NCI-H510A treated with DMSO at 0.1 percent for 48 hours (cell line): ENCODE measurements at places on chromosomes 7 and 10.

DNA sequence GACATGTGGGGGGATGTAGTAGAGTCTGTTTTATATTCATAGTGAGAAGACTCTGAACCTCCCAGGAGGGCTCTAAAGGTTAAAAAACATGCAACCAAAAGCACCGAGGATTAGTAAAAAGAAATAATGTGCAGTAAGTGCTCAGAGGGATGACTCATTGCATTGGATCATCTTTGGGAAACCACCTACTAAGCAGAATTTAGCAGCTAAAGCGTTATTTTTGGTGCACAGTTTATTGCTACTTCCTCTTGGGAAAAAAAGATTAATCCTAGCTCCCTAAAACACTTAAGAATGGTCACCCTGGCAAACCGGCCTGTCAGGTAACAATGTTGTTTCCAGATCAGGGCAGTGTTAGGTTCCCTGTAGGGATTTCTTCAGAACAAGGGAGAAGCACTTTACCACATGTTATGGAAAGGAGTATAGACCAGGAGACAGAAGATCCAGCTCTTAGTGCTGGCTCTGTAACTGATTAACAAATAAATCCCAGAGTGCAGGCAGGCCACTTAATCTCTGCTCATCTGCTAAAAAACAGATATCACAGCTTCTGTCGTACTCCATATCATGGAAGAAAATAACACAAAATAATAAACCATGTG, 44.8 kb upstream of the FAM133B start:
- DNase-seq: no peak

DNA sequence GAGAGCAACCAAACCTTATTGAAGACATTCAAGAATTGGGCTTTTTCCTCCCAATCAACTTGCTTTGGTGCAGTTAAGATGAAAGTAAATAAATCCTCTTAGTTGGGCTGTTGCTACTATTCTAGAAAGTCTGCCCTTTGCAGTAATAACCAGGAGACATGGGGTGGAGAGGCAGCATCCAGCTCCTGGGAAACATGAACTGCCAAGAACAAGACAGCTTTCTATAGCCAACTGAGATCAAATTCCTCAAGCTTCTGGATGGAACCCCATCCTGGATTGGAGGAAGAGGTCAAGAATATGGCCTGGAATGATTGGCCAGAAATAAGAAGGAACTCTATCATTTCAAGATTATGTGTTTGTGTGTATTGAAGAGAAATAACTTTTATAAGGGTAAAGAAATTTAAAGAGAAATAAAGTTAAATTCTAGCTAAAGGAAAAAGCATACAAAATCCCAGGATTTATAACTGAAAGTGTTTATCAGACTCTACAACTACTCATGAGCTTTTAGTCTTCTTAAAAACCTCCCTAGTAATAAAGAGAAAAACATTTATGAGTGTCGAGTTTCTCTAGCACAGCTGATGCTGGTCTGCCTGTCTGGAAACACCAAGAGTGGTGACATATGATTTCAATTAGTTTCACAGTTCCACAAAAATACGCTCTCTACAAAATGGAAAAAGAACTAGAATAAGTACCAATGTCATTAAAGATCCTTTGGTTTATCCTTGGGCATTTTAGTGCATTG, 70.1 kb upstream of the COL1A2 start:
- no peak for DNase-seq

DNA sequence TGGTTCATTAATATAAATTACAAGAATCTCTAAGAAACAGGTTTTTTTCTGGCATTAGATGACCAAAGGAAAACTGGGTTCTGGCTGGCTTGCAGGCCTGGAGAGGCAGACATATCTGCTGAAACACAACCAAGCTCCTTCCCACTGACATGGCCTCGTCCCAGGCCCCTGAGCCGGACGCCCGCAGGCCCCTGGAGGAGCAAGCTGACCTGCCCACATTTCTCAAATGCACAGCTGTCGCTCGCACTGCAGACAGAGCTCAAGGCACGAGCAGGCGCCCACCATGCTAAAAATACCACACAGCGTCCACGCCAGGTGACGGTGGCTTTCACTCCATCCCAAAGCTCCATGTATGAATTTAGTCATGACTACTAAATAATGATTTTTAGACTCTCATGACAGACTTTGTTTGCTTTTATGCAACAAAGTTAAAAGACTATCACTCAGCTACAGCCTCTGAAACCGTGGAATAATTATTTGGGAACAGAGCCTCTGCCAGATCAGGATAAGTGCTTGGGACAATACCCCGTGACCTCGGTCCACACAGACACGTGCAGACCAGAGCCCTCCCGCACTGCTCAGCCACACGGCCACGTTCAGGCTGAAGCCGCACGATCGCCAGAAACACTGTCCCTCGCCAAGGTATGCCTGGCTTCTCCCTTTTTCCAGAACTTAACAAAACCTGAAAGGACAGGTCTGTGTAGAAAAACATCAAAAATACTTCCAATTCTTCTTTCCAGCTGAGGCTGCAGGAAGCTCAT, 71.1 kb downstream of the DIP2C start:
- no peak for DNase-seq

- DNase-seq: no peak
Observed at GRCh38 chr10:75817198-75817597, 385.8 kb downstream of the LRMDA start.

GRCh38 chr10:98620503-98620902, 173.8 kb upstream of the HPS1 start:
- DNase-seq: no peak

GRCh38 chr7:112540839-112541577, 60.2 kb downstream of the LSMEM1 start:
- DNase-seq: no peak

GRCh38 chr7:37732253-37732652, 48.7 kb downstream of the GPR141 start:
- DNase-seq: peak; percentile 37

DNA sequence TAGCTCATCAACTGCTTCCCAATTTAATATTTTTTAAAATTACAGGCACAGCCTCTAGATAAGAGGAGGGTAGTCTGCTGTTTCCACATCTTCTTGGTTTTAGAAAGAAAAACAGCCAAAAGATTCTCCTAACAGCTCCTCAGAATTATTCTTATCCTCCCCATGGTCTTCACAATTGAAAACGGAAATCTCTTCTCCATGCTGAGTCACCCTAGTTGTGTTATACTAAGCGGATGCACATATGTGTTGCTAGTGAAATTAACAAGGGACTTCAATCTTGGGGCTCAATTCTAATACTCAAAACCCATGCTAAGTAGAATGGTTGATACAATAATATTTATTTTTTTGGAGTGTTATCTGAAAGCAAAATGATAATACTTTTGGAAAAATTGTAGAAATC, 71.9 kb upstream of the NPY start:
- no peak for DNase-seq

DNA sequence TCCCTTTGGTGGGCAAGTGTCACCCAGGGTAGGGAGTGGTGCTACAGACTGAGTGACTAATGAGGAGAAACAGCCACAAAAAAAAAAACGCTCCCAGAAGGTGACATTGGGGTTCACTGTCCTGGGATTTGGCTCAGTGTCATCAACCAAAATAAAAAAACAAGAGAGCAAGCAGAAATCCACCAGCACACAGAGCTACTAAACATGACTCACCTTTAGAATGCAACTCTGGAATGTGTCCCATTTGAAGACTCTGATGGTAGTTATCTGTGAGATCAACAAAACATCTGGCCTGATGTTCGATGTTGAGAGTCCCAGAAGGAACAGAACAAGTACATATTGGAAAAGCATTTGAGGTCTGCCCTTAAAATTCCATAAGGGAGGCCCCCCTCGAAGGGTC, 200.3 kb upstream of the LYZL2 start:
- no peak for DNase-seq

- no peak for DNase-seq
Observed at GRCh38 chr7:84654273-84654672, 459.7 kb upstream of the SEMA3A start.

GRCh38 chr7:95229301-95229700, 95.0 kb downstream of the PON1 start:
- no peak for DNase-seq

- DNase-seq: no peak
Observed at GRCh38 chr7:79909176-79909575, 225.5 kb upstream of the GNAI1 start.

DNA sequence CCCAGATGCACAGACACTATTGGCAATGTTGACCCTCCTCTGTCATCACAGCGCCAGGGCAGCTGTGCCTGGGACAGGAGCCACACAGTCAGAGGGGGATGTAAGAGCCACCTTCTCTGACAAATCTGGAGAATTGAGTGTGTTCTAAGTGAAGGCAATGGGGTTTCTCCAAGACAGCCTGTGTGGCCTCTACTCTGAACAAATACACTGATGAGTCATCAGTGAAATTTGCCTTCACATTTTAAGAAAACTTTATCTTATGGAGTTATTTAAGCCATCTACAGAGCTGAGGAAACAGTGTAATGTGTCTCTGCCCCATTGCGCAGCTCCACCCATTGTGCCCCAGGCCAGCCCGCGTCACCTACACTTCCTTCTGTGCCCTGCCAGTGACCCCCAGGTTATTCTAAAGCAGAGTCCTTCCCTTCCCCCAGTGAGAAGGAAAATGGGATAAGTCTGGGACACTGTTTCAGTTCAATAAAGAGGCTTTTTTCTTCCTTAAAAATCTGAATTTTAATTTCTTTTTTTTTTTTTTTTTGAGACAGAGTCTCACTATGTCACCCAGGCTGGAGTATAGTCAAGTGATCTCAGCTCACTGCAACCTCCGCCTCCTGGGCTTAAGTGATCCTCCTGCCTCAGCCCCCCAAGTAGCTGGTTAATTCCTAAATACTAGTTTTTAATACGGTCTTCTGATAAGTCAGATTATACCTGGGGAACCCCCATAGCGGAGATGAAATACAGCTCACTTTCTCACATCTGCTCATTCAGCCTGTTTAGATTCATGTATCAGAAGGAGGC, 21.8 kb downstream of the AKR1E2 start:
- DNase-seq: no peak

DNA sequence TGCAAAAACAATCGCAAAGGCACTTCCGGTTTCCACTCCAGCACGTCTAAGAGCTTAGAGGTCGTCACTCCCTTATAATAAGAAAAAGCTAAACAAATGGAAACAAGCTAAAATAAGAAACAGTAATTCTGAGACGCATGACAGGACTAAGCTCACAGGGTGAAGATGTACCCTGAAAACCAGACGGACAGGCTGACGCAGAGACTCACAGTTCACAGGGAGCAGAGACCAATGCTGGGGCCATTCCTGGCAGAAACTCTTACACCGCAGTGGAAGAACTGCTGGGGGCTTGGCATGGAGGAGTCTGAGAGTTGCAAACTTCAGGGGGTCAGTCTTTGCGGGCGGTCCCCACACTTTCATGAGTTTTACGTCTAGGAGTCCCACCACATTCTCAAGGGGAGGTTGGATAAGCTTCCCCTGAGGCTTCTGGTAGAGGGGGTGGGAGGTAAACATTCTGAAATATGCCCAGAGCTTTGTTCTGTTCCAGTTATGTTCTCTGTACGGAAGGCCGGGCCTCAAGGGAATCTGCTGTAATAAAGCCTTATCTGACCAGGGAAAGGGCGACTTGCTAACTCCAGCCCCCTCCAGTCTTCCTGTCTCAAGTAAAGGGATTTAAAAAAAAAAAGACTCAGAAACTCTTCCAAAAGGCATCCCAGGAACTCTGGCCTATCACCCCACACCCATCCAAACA, 47.8 kb downstream of the BRI3 start:
- no peak for DNase-seq

- DNase-seq: no peak
Observed at GRCh38 chr10:69220041-69220451, at the start of gene HKDC1. TSS of gene HKDC1 (plus strand) at chr10:69220332. CDS start at chr10:69220436, 104 bp downstream.

DNA sequence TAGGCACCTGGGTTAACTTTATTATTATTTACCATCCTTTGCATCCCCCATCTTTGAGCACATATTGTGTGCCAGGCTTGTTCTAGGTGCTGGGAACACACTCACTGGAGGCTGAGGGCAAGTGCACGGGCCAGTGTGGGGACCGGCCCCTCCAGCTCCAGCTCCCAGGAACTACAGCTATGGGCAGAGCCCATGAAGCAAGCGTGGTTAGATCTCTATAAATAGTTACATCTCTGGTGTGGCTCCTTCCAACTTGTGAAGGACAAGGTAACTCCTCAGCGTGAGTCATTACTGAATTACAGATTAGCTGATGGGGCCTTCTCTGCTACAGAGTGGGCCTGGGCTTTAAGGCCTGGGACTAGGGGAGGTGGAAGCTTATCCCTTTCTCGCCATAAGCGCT, 583.5 kb downstream of the SDK1 start:
- no peak for DNase-seq

DNA sequence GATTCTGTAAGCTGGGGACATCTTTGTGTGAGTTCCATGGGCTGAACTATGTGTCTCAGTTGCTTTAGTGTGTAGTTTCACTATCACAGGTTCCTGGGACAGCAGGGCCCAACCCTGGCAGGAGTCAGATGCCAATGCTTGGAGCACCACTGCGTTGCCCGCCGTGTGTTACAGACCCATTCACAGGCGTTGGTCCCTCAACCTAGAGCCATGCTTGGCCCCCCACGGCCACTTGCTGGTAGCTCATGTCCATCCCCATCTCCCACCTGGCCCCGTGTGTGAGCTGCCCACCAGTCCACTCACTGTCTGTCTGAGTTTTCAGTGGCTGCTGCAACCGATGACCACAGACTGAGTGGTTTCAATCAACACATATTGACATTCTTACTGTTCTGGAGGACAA, 546.9 kb downstream of the TCERG1L start:
- DNase-seq: no peak

- no peak for DNase-seq
Observed at GRCh38 chr10:114879093-114879492, 57.5 kb downstream of the FHIP2A start.

DNA sequence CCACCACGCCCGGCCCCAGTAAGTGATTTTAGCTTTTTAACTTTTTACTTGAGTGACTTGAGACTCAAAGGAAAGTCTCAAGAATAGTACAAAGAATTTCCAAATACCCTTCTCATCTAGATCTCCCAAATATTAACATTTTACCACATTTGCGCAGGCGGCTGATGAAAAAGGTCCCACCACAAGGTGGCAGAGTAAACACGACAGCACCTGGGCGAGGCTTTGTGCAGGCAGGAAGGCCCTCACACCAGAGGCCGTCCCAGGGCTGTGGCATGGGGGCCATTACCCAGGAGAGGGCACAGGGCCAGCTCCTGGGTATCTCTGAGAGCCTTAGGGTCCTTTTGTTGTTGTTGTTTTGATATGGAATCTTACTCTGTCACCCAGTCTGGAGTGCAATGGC, 50.0 kb upstream of the WIPI2 start:
- peak; percentile 0 for DNase-seq

GRCh38 chr7:43823941-43824340, 45.4 kb downstream of the MRPS24 start:
- no peak for DNase-seq

DNA sequence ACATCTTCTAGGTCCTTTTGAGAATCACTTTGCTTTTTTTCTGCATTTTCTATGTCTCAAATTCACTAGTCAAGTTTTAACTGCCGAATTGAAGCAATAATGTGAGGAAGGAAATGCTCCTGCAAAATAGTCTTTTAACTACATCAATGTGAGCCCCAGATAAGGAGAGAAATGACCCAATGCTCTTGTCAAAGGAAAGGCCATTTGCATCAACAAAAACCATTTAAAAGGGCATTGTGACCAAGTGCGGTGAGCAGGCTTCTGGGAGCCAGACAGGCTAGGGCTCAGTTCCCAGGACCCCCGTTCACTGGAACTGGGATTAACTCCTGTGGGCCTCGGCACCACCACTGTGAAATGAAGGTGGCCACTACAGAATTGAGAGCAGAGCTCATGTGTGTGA, 127.9 kb upstream of the EEPD1 start:
- no peak for DNase-seq
